ENCODE measurements at places on chromosomes 7 and 10.

DNA sequence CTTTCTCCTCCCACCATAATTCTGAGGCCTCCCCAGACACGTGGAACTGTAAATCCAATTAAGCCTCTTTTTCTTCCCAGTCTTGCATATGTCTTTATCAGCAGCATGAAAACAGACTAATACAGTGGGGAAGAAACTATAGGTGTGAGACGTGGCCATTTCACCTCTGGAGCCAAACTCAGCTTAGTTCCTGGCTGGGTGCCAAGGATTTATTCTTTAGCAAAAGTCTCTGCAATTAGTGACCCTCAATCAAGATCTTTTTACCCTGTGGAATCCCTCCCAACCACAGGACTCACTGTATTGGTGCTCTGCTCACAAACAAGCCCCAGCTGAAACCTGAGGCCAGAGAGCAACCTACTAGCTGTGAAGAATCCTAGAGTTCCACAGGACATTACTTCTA lies 28.1 kb upstream of the SFTPD start:
- no peak for DNase-seq

- DNase-seq: no peak
Measured at GRCh38 chr7:21429786-21430574, 2.1 kb downstream of the SP4 start.

DNA sequence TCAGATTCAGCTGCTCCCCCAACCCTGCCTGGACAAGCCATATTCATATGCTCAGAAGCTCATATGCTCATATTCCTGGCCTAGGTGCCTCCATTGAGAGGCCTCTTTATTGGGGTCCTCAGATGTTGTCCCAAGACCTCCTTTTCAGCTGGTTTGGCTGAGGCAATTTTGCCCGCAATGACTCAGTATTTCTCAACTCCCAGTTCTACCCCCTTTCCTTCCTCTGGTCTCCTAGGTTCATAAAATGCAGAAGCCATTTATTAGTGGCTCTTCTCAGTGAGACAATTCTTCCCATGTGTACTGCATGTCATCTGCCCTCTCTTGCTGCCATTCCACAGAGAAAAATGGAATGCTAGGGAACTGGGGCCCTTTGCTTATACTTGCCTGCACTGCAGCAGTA lies 110.7 kb downstream of the INHBA start:
- DNase-seq: no peak

GRCh38 chr10:96043893-96044715 lies 721 bp downstream of the CCNJ start:
- DNase-seq: peak; percentile 9

DNA sequence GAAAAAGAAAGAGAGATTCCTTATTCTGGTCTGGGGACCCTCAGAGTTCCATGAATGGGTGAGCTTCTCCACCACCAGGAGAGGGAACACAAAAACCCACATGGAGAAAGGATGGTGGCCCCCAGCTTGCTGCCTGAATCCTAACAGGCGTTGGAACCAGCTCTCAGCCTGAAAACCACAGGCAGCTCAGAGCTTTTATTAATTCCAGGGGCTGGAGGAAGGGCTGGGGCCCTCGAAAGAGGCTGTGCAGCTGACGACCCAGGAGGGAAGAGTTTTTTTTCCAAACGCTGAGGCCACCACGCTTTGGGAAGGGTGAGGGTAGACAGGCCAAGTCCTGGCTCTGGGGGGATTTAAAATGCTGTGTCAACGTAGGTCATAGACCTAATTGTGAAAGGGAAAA lies 10.8 kb upstream of the ELN start:
- no peak for DNase-seq

- no peak for DNase-seq
Measured at GRCh38 chr10:26837139-26837538, 23.6 kb downstream of the ABI1 start.

DNA sequence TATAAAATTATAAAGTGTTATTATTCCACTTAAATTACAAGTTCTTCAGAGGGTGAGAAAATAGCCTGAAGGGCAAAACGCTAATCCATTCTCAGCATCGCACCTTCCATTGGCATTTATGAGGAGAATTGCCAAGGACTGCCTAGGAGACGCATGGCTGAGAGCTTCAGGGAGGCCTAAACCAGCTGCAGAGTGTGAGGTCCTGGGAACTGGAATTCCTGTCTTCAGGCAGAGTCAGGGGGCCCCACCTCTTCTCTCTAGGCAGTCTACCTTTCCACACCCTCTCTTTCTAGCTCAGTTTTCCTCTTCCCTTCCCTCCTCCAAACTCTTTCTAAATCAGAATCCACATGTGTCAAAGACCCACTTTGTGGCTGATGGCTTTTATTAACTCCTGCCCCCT lies 35.3 kb downstream of the LRRC72 start:
- DNase-seq: no peak

DNA sequence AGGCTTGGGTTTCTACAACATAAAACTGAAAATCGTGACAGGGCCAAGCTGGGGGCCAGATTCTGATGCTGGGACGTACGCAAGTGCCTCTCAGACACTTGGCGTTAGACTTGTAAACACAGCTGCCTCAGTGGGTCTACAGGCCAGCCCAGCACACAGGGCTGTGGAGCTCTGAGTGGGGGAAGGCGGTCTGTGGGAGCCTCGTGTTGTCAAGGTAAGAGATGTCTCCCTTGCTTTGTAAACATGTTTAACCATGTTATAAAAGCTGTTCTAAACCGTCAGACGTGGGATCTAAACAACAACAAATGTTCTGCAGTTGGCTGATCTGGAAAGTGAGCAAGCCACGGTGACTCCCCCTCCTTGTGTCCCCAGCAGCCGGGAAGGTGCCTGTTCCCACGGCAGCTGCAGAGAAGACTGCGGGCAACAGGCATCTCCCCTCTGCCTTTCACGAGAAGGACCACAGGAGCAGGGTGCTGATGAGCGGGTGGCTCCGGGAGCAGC lies 67.8 kb downstream of the ZRANB1 start:
- no peak for DNase-seq

DNA sequence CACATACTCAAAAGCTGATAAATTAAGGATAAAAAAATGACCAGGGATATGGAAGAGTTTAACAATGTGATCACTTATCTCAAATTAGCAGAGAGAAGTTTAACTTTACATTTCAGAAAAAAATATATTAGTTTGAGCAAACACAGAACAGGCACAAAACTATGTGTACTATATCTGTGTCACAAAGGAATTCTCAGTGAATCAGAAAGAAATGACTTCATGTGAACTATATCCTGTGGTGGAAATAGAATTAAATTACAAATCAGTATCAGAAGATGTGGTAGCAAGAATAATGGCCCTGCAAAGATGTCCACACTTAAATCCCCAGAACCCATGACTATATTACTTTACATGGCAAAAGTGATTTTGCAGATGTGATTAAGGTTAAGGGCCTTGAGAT lies 70.3 kb downstream of the SEC23IP start:
- no peak for DNase-seq

GRCh38 chr7:130353196-130353595 lies 8.6 kb downstream of the CPA5 start:
- no peak for DNase-seq

DNA sequence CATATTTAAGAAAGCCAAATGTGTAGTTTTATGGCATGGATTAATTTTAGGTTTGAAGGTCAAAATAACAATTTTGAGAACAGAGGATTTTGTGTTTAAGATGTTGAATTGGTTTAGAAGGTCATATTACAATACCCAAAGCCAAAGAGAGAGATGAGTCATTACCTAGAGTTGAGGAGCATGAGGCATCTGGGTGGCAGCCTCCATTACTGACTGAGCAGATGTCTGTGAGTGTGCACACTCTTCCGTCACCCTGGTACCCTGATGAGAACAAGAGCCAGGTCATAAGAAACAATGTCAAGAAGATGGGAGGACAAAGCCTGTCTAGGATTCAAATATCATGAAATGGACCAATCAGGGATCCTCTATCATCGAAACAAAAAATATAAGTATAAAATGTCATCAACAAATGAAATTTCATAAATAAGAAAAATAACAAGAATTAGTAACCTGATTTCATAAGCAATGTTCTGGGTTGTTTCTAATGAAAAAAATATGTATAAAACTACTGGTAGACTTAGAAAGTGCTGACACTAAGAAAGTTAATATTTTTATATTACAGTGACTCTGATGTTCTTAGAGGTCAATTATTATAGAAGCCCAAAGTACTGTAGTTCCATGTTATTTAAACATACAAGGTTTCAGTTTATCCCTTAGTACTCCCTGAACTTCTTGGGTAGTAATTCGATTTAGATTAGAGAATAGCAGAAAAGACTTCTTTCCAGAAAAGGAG lies 20.0 kb downstream of the CUBN start:
- peak; percentile 35 for DNase-seq

- DNase-seq: no peak
Measured at GRCh38 chr10:3036155-3037021, 31.0 kb upstream of the PFKP start.

GRCh38 chr10:95247881-95248583 lies 42.8 kb downstream of the PDLIM1 start:
- DNase-seq: no peak

GRCh38 chr10:6052247-6053221 lies 9.6 kb downstream of the IL2RA start:
- DNase-seq: no peak

- DNase-seq: no peak
Measured at GRCh38 chr10:51170518-51171245, 96.4 kb downstream of the PRKG1 start.

- peak; percentile 76 for DNase-seq
Measured at GRCh38 chr10:123974406-123974805, 82.8 kb upstream of the CPXM2 start.

DNA sequence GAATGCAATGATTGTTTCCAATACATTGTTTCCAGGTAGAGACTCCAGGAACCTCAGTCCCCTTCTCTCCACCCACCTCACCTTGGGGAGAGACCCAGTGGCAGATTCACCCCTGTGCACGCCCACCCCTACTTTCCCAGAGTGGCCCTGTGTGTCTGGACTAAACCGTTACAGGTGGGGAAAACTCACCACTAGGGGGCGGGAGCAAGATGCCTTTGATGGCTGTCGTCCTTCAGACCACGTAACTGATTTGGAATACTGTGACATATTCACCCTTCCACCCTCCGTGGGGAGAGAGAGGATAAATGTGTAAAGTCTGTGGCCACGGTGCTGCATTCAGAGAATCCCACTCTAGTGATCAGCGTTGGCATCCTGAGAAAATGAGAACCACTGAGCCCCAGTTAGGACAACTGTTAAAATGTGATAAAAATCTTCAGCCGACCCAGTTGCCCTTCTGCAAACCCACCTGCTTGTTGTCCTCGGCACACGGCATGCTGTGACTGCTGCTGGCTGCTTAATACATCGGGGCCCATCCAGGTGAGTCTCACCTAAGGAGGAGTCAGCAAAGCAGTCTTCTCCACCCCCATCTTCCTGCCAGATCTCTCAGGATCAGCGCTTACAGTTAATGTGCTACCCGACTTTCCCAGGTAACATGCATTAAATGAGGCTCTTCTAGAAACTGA lies 41.5 kb upstream of the NMT2 start:
- peak; percentile 46 for DNase-seq

DNA sequence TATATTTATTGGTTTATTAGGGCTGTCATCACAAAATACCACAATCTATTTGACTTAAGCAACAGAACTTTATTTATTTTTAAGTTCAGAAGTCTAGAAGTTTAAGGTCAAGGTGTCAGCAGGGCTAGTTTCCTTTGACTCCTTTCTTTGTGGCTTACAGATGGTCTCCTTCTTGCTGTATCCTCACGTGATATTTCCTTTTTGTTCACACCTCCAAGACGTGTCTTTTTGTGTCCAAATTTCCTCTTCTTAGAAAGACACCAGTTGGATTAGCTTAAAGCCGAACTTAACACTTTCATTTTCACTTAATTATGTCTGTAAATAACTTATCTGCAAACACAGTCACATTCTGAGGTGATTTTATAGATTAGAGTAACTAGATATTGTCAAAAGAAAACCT lies 631.4 kb upstream of the POT1 start:
- DNase-seq: peak; percentile 14

DNA sequence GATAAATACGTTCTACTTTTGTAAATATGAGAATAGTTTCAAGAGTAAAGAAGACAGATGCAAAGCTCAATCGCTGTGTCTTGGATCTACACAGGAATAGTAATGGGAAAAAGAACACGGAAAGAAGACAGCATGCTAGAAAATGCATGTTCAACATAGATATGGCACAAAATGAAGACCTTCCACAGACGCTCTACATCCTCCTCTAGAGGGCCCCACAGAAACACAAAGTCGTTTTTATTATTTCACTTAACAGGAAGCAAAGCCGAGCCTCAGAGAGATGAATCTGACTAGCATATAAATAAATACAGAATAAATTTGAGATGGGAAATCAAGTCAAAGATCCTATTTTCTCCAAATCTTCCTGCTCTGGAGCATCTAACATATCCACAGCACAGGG lies 292.6 kb downstream of the PARD3 start:
- DNase-seq: no peak

DNA sequence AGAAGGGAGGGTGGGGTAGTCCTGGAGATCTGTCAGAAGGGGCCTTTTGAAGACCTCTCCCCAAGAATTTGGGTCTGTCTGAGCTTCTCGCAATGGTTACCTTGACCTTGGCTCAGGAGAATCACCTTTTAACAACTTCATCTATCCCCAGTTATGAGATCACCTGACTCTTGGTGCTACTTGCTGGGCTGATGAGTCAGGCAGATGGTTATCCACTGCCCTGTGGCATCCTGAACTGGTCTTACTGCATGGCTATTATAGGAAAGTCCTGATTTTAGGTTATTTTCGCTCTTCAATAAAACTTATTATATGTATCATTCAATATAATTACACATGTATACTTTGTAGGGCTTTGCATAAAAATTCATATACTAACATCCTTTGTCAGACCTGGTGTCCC lies 274.7 kb downstream of the GFRA1 start:
- no peak for DNase-seq

- no peak for DNase-seq
Measured at GRCh38 chr7:120278773-120279172, 5.8 kb downstream of the KCND2 start.

DNA sequence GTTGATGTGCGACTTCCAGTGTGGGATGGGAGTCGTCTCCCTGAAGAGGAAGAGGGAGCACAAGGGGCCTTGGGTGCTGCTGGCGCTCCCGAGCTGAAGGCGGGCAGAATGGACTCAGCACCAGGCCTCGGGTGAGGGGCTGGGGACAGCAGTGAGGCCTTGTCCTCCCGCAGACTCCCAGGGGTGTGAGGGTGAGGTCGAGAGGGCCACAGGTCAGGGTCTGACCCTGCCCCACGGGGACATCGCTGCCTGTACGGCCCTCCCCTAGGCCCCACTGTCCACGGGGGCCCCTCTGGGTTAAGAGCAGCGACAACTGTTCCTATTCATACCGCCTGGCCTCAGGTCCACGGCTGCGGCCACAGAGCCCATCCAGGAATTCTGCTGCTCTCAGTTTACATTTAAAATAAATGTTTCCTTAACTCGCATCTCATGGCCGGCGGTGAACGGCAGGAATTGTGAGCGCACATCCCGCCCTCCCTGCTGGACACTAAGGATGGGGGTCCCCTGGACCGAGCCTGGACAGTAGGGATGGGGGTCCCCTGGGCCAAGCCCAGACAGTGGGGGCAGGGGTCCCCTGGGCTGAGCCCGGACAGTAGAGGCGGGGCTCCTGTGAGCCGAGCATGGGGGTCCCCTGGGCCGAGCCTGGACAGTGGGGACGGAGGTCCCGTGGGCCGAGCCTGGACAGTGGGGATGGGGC lies 61.7 kb downstream of the PDGFA start:
- no peak for DNase-seq

- DNase-seq: peak; percentile 28
Measured at GRCh38 chr10:103111031-103111917, 81.8 kb downstream of the NT5C2 start.
